LHCN-M2 (cell line): ENCODE measurements at places on chromosomes 3 and 15. TPM values are rescaled to one million over a fixed set of nuclear protein-coding genes. Genes with fewer than 3 reads are reported as not detected.

CAND2 gene
- total RNA-seq, result 0.90 and 2.1 TPM in 2 replicates

ZKSCAN7 gene
- total RNA-seq, result 5.3 and 7.4 TPM in 2 replicates

SPRED1 gene
- 46.1 and 48.4 TPM in 2 replicates for total RNA-seq

SNAP23 gene
- total RNA-seq, result 36.5 and 58.0 TPM in 2 replicates

SEMA7A gene
- total RNA-seq, result 131 and 158 TPM in 2 replicates

CMTM8 gene
- total RNA-seq, result 7.0 and 7.1 TPM in 2 replicates

ACAN gene
- total RNA-seq, result under 0.01 TPM in 1 of 2 replicates, not detected in the other

MEIS2 gene
- 13.4 and 13.8 TPM in 2 replicates for total RNA-seq

IGDCC3 gene
- total RNA-seq, result not detected in 2 replicates

CLCN2 gene
- total RNA-seq, result 4.4 and 5.9 TPM in 2 replicates

RGMA gene
- total RNA-seq, result 1.7 TPM in 1 of 2 replicates, not detected in the other

LRRC2 gene
- total RNA-seq, result 0.32 and 0.86 TPM in 2 replicates

HRG gene
- 0.06 TPM in 1 of 2 replicates, not detected in the other for total RNA-seq

ADCY5 gene
- total RNA-seq, result 0.06 and 0.45 TPM in 2 replicates

ANKUB1 gene
- total RNA-seq, result 0.06 TPM in 1 of 2 replicates, not detected in the other

KIF23 gene
- total RNA-seq, result 134 and 149 TPM in 2 replicates

FILIP1L gene
- total RNA-seq, result 2.2 and 4.7 TPM in 2 replicates

WDR72 gene
- not detected in 2 replicates for total RNA-seq

SCAANT1 gene
- total RNA-seq, result not detected in 2 replicates

SLC28A1 gene
- not detected in 2 replicates for total RNA-seq

FANCD2OS gene
- not detected in 2 replicates for total RNA-seq

KLHL40 gene
- 0.06 TPM in 1 of 2 replicates, not detected in the other for total RNA-seq

IL20RB gene
- 0.57 and 2.2 TPM in 2 replicates for total RNA-seq

CPEB1 gene
- total RNA-seq, result 6.0 and 6.3 TPM in 2 replicates

CHST14 gene
- 27.9 and 30.1 TPM in 2 replicates for total RNA-seq

ZBBX gene
- not detected in 2 replicates for total RNA-seq

PTPRG gene
- 26.2 and 32.2 TPM in 2 replicates for total RNA-seq

GUCA1C gene
- not detected in 2 replicates for total RNA-seq

PLXNB1 gene
- 21.5 and 23.4 TPM in 2 replicates for total RNA-seq

CCDC54 gene
- total RNA-seq, result not detected in 2 replicates

GP9 gene
- total RNA-seq, result not detected in 2 replicates

AMIGO3 gene
- 1.9 and 2.3 TPM in 2 replicates for total RNA-seq

ANKRD34C gene
- total RNA-seq, result not detected in 2 replicates

ROBO2 gene
- total RNA-seq, result not detected in 2 replicates

BCHE gene
- 0.19 and 0.29 TPM in 2 replicates for total RNA-seq

FBXW12 gene
- total RNA-seq, result not detected in 2 replicates

EPHB3 gene
- total RNA-seq, result 2.5 and 4.2 TPM in 2 replicates

ECE2 gene
- total RNA-seq, result not detected in 2 replicates

SEMA5B gene
- 0.06 TPM in 1 of 2 replicates, not detected in the other for total RNA-seq

IGSF10 gene
- total RNA-seq, result under 0.01 and 0.32 TPM in 2 replicates

GCSAM gene
- not detected in 2 replicates for total RNA-seq

RTP3 gene
- not detected in 2 replicates for total RNA-seq

DCBLD2 gene
- total RNA-seq, result 628 and 664 TPM in 2 replicates
